ENCODE measurements at places on chromosomes 5 and 9. TPM values are rescaled to one million over a fixed set of nuclear protein-coding genes. Genes with fewer than 3 reads are reported as not detected.

DNA sequence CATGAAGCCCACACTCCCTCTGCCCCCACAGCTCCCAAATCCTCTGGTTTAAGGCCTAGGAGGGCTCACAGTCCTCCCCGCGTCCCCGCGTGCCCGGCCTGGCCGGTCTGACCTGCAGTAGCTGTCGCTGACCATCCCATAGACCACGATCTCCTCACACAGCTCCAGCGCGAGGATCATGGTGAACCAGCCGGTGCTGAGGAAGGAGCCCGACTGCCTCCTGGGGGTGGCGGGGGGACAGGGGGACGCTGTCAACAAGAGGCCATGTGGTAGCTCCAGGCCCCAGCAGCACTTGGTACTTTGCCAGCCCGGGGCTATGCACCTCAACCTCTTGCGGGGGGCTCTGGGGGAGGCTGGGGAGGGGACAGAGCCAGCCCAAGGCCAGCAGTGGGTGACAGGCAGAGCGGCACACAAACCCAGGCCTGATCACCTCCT lies 7.0 kb downstream of the ST6GALNAC4 start:
- DNase-seq = no peak

DNA sequence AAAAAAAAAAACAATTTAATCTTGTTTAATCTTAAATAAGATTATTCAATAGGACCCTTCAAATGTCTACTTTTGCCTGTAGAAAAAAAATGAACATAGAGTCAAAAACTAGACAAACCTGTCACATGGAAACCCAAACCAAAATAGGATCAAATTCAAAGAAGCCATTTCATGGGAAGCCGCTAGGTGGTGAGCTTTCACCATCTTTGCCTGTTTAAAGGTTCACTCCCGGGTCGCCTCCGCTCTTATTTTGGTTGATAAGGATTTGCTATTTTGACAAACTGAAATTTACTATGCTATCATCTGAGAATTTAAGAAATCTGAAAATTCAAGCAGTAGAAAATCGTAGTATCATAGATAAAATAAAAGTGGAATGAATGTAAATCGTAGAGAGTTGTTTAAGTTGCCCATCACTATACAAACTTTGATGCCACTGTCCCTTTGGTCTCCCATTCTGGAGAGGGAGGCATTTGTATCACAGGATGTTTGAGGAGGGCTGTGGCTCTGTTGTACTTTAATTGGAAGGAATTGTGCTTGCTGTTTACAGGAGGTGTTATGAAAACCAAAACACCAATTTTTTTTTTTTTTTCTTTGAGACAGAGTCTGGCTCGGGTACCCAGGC lies 43.5 kb upstream of the DNAH5 start:
- DNase-seq = peak; percentile 25

DNA sequence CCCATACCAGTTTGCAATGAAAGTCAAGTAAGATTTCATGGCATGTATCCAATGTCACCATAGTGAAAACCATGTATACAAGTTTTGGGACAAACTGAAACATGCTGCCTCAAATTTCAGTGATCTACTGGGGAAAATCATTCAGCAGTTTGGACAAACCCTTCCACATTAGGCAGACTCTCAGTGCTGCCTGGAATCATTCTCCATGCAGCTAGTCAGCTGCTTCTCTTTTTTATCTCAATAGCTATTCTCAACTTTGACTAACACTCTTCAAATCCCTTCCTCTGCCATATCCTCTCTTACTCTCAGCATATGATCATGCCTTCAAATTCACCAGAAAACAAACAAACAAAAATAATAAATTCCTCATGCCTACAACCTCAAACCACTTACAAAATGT lies 323.3 kb downstream of the MAN2A1 start:
- DNase-seq = no peak

- no peak for DNase-seq
These were observed 8.1 kb upstream of the PFDN1 start for GRCh38 chr5:140311011-140311467.

GRCh38 chr5:78653031-78653430 lies 4.5 kb upstream of the LHFPL2 start:
- DNase-seq = no peak

DNA sequence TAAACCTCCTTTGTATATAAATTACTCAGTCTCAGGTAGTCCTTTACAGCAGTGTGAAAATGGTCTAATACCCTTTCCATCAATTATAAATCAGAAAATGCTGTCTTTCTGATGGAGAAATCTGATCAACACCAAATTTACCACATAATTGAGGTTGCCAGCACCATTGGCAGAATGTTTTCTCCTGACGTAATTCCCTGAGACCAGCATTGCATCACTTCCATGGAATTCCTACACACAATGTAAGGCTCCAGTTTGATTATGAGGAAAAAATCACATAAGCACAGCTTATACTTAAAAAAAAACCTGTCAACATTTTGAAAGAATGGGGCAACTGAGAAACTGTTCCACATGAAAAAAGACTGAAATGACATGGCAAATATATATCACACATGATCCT lies 618.7 kb upstream of the CDH6 start:
- DNase-seq = no peak

GRCh38 chr5:116824751-116825438 lies 250.3 kb upstream of the SEMA6A start:
- DNase-seq = no peak

Gene PCSK1
- not detected for total RNA-seq

DNA sequence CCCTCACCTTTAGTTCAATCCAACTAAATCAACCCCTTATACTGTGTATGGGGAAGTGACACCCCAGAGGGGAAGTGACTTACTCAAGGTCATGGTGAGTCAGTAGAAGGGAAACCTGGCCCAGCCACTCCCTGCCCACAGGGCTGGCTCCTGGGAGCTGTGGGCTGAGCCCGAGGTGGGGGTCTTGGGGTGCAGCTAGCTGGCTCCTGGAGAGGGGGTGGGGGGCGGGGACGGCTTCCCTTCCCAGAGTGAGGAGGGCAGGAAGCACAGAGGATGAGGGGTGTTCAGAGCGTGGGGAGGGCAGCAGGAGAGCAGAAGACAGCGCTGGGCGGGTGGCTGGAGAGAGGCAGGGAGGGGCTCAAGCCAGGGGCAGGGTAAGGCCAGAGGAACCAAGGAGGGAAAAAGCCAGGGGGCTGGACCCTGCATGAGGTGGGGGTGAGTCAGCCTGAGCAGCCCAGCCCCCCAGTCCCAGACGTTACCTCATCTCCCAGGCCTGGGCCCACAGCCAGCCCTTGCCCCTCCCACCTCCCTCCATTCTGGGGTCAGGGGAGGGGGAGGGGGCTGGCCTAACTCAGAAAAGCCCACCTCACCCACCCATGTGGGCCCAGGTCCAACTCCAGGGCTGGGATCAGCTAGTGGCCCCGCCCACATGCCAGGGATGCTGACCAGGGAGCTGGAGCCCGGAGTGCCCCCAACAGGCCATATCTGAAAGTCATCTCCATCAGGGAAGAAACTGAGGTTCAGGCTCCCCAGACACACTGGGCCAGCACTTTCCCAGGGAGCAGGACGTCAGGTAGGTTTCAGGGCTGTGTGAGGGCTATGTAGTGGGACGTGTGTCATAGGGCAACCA lies 2.8 kb downstream of the PDLIM7 start:
- no peak for DNase-seq

DNA sequence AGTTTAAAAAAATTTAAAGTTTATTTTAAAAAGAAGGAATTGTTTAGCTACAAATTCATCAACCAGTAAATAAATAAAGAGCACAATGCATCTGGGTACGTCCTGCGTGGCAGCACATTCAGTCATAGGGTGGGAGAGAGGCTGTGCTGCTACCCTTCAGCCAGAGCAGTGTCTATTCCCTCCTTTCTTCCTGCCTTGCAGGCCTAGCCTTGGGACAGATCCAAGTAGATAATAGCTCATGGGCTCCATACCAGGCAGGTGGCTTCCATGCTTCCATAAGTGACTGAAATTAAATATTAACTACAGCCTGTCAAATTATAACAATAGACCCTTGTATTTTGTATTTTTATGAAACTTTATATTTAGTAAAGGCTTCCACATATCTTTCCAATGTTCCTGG lies 408.3 kb upstream of the RGMB start:
- no peak for DNase-seq

Gene TMOD1
- total RNA-seq = 0.16 TPM

- no peak for DNase-seq
These were observed 14.0 kb upstream of the PWWP2A start for GRCh38 chr5:160133071-160133917.

- peak; percentile 26 for DNase-seq
These were observed 31.8 kb downstream of the SPATA31C2 start for GRCh38 chr9:88106492-88106891.

DNA sequence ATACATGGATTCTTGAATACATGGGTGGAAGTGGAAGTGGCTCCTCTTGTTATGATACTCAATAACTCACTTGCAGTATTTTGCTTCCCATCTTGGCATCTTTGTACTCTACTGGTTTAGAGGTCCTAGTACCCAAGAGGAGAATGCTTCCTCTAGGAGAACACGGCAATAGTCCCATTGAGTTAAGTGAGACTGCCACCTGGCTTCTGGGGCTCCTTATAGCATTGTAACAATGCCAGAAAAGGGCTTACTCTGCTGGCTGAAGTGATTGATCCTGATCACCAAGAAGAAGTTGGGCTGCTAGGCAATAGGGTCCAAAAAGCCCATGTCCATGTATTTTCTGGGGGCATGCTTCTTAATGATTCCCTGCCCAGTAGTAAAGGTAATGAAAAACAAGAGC lies 627.6 kb upstream of the SGCD start:
- no peak for DNase-seq

DNA sequence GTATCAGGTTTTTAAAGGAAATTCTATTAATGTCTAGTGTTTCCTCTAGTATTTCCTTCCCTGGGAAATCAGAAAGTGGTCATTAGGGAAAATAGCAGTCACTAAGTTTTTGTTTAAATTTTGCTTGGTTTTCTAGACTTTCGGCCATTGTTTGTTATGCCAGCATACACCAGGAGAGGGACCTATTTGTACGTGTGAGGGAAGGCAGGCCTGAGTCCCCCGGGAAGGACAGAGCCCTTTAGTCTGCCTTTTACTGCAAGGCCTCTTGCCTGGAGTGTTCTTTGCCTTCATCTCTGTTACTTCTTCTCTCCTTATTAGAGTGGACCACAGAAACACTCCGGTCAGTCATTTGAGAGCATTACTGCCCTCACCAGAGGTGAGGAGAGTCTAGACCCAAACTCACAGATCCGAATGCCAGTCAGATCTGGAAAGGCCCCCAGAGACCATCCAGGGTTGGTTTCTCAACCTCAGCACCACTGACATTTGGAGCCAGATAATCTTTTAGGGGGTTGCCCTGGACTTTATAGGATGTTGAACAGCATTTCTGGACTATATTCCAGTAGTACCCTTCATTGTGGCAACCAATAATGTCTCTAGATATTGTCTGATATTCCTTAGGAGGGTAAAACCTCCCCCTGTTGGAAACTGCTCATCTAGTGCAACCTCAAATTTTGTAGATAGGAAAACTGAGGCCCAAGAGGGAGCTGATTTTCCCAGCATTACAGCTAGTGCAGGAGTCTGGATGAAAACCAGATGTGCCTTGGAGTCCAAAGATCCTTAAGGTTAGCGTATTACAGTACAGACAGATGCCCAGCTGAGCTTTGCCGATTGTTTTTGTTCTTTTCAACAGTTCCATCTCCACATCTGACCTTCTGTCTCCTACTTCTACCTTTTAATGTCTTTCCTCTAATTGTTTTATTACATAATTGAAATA lies 93.0 kb upstream of the NIPAL4 start:
- no peak for DNase-seq

GRCh38 chr9:89470224-89470839 lies 27.6 kb downstream of the SEMA4D start:
- no peak for DNase-seq

- DNase-seq = no peak
These were observed 102.3 kb downstream of the APBA1 start for GRCh38 chr9:69569738-69570451.

- DNase-seq = no peak
These were observed 45.3 kb upstream of the ANGPTL2 start for GRCh38 chr9:127167560-127168326.
